Activated T-cell treated with anti-CD3 and anti-CD28 coated beads, Interleukin-2, amount 50 U/mL, for 4 hours (primary cell): ENCODE measurements at places on chromosomes 16 and 17. TPM values are rescaled to one million over a fixed set of nuclear protein-coding genes. Genes with fewer than 3 reads are reported as not detected.

DNA sequence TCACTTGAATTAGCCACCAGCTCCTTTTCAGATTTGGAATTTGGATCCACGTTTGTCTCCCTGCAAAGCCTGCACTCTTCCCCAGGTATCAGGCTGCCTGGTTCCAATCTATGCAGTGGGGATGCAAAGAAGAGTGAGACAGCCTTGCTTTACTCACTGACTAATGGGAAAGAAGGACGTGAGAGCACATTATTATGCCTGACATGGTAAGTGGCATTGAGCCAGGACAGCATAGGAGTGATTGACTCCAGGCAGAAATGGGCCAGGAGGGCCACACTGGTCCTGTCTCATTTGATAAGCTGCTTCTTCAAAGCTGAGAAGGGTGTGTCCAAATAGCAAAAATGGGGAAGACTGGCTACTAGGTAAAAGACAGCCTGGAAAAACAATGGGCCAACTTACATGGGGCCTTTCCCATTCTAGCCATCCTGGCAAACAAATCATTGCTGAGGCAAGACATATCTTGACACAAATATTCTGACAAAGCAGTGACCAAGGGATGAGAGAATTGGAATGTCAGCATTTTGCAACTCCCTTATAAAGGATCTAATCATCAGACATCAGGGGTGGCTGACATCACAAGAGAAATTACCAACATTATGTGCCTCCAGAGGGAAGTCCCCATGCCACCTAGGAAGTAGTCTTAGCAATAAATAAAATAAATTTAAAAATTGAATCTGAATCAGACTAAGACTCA, 38.6 kb downstream of the CDH11 start:
- no peak for DNase-seq

DNA sequence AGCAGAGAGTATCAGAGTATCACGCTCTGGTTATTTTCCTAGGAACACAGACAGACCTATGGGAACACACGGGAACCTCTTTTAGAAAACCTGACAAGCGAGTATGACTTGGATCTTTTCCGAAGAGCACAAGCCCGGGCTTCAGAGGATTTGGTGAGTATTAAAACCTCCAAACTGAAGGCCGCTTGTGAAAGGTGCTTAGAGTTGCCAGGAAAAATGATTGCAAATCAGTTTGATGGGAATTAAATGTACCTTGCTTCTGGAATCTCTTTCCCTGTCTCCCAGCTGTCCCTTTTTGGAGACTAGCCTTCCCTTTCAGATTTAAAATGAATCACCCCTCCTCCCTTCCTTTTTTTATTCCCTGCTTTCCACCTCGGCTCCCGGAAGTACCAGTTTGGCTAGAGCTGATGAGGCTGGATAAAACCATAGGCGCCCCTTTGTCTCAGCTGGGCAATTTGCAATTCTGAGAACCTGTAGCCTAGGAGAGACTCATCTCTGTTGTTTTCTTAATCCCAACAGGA, 27.3 kb downstream of the KAT7 start:
- no peak for DNase-seq

GRCh38 chr17:67569015-67569451, 148.7 kb upstream of the NOL11 start:
- DNase-seq = no peak

DNA sequence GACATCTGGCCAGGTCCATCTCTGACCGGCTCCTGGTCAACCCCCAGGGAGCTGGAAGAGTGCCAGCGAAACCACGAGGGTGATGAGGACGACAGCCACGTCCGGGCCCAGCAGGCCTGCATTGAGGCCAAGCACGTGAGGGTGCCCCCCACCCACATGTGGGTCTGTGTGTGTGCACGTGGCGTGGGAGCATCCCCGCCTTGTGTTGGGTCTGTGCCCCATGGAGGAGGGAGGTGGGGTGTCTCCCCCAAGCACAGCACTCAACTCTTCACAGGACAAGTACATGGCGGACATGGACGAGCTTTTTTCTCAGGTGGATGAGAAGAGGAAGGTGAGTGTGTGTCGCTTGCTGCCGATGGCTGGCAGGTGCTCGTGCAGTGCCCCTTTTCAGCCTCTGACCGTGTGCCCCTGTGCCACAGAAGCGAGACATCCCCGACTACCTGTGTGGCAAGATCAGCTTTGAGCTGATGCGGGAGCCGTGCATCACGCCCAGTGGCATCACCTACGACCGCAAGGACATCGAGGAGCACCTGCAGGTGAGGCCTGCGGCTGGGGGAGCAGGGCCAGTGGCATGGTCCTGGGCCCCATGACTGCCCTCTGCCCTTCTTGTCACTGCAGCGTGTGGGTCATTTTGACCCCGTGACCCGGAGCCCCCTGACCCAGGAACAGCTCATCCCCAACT, 1.7 kb downstream of the STUB1 start:
- DNase-seq = no peak

DNA sequence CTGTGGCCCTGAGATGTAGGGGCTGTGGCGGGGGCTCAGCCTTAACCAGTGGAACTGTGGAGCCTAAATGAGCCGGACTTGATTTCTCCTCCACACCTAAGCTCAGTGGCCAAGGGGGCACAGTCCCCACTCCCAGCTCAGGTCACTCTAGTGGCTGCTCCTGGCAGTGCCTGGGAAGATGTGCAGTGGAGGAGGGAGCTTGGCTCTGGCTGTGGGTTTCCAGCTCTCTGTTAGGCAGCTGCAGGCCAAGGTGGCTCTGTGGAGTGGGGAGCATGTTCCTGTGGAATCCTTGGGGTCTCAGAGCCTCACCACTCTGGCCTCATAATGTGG, 76.3 kb downstream of the AMFR start:
- DNase-seq = no peak

DNA sequence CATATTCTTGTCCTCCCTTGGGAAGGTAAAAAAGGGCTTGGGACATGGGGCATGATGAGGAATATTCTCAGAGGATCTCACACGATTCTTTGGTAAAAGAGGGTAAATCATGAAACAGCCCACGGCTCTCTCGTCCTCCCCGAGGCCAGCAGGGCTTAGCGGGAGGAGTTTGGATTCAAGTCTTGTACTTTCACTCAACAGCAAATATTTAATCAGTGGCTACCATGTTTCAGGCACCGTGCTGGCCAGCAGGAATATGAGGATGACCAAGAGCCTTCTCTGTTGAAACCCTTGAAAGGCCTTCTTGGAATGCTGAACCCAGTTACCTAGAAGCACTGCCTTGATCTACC, 8.8 kb downstream of the MAP3K14 start:
- no peak for DNase-seq

- no peak for DNase-seq
Measured at GRCh38 chr16:48559462-48560211, 50.3 kb downstream of the N4BP1 start.

DNA sequence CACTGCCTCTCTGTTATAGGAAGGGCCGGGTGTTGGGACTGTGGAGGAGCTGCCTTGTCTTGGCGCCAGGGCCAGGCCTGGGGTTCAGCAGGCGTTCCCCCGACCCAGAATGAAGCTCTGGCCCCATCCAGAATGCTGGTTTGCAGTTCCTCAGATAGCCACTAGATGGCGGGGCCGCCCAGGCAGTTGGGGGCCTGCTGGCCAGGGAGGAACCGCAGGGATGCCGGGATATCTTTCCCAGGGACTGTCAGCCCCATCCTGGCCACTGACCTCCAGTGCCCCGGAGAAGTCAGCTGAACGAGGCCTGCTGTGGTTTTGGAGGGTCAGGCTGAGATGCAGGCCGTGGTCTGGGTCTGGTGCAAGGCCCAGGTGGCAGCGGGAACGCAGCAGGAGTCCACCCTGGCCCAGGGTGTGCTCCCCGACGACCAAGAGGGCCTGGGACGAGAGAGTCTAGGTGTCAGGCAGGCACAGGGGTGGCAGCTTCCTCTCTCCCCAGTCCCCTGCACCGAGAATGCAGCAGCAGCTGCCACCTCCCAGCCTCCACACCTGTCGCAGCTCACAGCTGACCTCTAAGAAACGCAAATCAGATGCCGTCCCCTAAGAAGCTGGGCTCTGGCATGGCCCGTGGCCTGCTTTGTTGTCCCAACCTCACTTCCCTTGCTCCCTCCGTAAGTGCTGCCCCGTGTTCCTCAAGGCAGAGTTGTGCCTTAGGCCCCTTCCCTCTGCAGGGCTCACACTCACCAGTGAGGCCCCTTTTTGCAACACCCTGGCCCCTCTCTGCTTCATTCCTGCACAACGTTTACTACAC, 51.2 kb downstream of the RMI2 start:
- peak; percentile 66 for DNase-seq

DNA sequence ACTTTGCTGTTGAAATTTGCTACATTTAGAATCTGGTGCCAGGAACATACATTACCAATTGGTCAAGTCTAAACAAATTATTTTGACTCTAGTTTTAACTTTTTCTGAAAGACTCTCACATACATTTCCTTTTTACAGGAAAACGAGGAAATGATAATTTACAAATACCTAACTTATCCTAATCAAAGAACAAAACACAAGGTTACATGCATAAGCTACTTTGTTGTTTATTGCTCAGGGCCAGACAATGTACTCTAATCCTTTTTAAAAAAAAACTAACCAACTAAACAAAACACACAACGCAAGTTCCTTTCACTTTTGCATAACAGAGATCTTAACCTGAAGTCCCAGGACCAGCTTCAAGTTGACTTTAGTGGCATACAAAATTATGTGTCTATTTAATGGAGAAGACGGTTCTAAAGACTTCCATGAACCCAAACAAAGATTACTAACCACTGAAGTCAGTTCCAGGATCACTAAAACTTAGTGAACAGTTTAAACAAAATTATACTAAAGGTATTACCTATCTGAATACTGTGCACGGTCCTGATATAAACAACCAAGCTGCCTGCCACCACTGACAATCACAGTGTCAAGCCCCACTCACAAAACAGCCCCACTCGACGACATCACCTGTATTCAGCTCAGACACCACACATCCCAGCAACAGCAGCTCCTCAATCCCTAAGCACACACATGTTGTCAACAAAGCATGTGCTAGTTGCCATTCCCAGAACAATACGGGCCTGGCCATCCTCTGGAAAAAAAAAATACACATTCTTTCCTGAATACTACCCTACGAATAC, 1.9 kb downstream of the ZNF652 start:
- DNase-seq = no peak

DNA sequence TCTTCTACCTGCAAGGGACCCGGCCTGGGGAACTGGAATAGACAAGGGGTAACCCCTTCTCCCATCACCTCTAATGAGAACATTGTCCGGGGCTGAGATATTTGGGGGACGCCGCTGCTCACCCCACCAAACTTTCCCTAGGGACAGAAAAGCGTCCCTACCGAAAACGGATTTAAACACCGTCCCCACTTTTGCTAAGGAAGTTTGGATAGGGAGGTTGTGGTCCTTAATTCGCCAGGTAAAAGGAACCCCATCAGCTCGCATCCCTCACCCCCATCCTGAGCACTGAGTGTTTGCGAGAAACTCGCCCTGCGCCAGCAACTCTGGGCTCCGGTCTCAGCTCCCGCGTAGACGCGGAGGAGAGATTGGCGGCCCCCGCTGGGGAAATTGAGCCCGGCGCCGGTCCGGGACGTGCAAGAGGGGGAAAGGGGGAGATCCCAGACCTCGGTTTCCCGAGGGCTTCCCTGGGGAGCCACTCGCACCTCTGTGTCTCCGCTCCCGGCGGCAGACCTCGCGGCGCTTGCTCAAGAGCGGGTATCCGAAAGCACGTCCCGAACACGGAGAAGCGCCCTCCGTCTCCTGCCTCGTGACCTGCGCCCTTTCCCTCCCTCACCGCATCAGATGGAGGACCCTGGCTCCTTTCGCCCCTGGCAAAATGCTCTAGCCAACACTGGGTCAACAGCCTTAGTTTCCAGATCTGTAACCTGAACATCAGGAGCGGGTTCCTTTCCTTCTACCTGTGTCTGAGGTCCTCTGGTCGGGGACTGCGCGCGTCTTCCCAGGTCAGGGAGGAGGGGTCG, 3.1 kb upstream of the SOX9 start:
- DNase-seq = no peak

DNA sequence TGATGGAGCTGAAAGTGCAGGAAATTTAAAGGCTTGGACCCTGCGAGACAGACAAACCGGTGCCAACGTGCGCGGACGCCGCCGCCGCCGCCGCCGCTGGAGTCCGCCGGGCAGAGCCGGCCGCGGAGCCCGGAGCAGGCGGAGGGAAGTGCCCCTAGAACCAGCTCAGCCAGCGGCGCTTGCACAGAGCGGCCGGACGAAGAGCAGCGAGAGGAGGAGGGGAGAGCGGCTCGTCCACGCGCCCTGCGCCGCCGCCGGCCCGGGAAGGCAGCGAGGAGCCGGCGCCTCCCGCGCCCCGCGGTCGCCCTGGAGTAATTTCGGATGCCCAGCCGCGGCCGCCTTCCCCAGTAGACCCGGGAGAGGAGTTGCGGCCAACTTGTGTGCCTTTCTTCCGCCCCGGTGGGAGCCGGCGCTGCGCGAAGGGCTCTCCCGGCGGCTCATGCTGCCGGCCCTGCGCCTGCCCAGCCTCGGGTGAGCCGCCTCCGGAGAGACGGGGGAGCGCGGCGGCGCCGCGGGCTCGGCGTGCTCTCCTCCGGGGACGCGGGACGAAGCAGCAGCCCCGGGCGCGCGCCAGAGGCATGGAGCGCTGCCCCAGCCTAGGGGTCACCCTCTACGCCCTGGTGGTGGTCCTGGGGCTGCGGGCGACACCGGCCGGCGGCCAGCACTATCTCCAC, at the start of gene NOG:
NOG (plus strand) TSS at position 54 of the 674 bp plus-strand sequence; CDS start at position 579, 525 bp downstream.
- peak; percentile 28 for DNase-seq

DNA sequence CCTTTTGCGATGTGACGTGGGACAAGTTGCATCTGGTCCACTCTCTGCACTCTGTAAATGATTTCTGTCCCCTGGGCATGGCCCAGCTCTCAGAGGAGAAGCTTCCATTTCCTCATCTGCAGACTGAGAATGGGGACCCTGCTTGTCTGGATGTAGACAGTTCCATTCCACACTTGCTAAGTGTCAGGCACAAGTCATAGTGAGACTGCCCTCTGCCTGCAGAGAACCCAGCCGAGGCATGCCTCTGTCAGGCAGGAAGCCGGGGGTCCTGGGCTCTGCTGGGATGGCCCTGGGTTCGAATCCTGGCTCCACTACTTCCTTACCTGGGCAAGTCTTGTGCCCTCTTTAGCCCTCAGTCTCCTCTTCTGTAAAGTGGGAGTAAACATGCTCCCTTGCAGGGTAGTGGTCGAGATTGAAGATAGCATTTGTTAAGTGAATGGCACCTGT, 4.1 kb downstream of the MAP2K3 start:
- DNase-seq = no peak

DNA sequence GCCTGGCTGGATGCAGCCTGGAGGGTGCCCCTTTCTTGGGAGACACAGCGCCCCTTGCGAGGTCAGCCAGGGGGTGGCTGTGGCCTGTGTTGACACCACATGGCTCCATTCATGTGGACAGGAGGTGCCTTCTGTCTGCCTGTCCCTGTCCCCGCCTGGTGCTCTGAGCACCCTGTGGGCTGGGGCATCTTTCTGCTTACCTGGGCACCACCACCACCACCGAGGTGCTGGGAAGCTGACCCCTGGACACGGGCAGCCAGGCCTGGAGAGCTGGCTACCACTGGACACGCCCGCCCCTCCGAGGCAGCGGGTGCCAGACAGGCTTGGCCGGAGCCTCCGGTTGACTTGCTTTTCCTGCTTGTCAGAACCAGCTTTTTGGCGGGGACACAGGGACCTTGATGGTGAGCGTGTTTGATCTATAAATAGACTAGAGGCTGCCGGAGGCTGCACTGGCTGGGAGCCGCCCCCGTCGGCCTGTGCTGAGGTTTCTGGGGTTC, 121.3 kb upstream of the GSE1 start:
- no peak for DNase-seq

- DNase-seq = no peak
Measured at GRCh38 chr16:89442990-89443726, 47.2 kb downstream of the ANKRD11 start.

GRCh38 chr16:48004141-48004695, 151.6 kb downstream of the ABCC12 start:
- no peak for DNase-seq

The ABCC6 gene
- not detected for total RNA-seq

The CD79B gene
- total RNA-seq = 15.3 TPM

The CMTM1 gene
- 1.4 TPM for total RNA-seq

The RFFL gene
- 28.2 TPM for total RNA-seq

The DECR2 gene
- total RNA-seq = 19.1 TPM

The CMTM4 gene
- 2.8 TPM for total RNA-seq

The SEC14L5 gene
- not detected for total RNA-seq
